ENCODE measurements at places on chromosomes 2 and 18.

GRCh38 chr2:223797811-223798721 is 39.3 kb downstream of the AP1S3 start:
- no peak for DNase-seq

GRCh38 chr2:188573453-188573852 is 281.8 kb downstream of the GULP1 start:
- DNase-seq: no peak

- no peak for DNase-seq
These were observed 94.0 kb downstream of the NDUFA10 start for GRCh38 chr2:239930871-239931771.

DNA sequence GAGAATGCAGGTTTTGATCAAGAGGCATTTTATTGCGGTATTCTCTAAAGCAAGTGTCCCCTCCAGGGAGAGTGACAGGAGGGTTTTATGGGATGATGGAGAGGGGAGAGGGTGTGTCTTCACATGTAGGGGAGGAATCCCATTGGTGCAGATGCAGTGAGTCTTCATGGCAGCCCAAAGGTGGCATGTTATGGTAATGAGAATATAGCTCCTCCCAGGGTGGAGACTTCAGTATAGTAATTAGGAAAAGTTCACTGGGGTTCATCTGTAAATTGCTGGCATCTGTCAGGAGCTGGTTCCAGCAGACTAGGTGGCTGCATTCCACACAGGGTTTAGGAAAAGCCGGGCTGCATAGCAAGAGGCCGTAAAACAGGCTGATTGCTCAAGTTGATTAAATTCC is 230.7 kb upstream of the CCDC68 start:
- no peak for DNase-seq

DNA sequence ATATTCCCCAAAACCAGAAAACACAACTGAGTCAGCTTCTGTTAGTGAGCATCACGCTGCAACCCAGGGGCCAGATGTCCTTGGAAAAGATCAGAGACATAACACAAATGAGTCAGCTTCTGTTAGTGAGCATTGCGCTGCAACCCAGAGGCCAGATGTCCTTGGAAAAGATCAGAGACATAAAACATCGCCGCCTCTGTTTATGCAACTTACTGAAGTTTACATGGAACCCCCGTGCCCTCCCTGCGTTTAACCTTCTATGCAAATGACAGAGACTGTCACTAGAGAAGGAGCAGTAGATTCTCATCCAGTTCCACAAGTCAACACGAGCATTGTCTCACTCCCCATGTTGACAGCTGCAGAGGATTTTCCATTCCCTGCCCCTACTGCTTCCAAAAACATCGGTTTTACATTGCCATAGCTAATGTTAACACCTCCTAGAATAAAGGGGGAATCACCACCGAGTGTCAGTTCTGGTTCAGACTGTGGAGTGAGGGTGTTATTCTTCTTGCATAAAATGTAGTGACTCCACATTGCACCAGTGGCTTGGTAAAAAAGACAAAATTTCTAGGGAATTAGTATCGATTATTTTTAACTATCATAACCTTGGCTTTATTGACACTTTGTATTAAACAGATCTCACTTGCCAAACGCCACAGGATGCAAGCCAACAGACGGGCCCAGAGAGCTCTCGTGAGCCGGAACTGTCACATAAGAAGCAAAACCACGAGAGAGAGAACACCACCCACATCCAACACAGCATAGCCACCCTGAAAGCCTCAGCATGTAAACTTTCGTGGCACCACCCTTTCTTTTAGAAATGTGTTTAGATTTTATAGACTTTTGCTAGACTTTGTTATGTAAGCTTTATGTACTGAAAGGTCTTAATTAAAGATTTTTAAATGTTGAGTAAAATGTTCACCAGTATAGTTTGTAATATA is 87.7 kb downstream of the SH3YL1 start:
- DNase-seq: peak; percentile 14

- DNase-seq: no peak
These were observed 22.8 kb upstream of the SMAD4 start for GRCh38 chr18:51006948-51007789.

GRCh38 chr18:76499637-76500340 is 4.7 kb upstream of the ZNF516 start:
- no peak for DNase-seq

Measured in stimulated activated CD4-positive, alpha-beta T cell treated with anti-CD3 and anti-CD28 coated beads, Interleukin-15, amount 100 ng/mL, for 48 hours (primary cell).